ENCODE measurements at places on chromosomes 13 and 19.

DNA sequence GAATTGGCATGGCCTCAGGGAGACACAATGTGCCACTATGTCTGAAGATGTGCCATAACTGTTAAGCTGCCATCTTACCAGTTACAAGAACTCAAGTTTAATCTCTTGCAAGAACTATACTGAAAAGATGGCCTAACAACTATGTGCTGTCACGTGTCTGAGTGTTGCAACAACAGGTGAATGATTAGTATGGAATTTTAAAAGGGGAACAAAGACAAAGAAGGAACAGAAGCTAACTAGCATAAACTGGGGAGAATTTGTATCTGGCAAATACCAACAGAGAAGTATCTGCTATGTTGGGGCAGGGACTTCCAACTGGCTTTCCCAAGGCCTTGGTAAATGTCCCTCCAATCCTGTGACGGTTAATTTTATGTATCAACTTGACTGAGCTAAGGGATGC is 11.5 kb upstream of the ACOD1 start:
- DNase-seq, result no peak
- no peaks in the 10 kb centered on the region for H3K4me1 ChIP-seq
- no peak overlapping the region for H3K4me3 ChIP-seq
- no peaks in the 10 kb centered on the region for H3K27me3 ChIP-seq

DNA sequence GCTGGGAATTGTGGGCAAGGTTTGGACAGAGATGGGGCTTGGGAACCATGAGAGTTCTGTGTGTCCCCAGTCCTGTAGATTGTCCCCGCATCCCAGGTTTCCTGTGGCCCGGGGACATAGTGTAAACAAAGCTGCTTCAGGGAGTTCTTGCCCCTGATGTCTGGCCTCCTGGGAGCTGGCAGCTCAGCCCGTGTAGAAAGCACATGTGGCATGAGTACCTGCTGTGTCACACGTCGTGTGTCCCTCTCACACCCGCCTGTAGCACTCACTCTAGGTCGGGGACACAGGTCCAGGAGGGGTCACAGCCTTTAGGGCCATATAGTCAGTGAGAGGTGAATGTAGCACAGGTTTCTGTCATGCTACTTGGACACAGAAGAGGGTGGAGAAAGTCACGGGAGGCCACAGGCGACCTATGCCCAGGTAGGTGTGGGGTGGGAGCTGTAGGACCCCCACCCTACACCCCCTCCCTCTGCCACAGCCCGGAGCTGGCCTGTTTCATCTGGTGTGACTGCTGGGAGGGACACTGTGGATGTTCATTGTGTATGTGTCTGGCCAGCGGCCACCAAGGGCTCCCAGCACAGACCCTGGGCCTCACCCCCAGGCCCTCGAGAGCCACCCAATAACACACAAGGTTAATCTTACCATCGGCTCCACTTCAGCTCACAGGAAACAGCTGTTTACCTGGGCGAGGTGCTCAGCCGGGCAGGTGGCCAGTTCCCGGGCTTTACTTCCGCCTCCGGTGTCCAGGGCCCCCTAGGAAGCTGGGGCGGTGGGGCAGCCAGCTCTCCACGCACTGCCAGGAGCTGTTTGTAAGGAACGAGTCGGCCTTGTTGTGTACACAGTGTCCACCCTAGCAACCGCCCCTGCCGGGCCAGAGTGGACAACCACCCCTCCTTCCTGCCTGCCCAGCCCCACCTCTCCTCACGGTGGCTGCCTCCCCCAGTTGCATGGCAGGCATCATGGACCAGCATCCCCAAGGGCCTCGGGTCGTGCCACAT is 49.7 kb downstream of the COMP start:
- DNase-seq, result no peak
- H3K36me3 ChIP-seq, result no peaks in the 10 kb centered on the region
- no peaks in the 10 kb centered on the region for H3K4me1 ChIP-seq
- no peak overlapping the region for H3K4me3 ChIP-seq
- H3K27me3 ChIP-seq, result no peaks in the 10 kb centered on the region

- H3K4me3 ChIP-seq, result peak overlapping the region; percentile 10
- H3K27ac ChIP-seq, result no peak overlapping the region
- H3K36me3 ChIP-seq, result no peaks in the 10 kb centered on the region
- DNase-seq, result peak; percentile 34
- no peaks in the 10 kb centered on the region for H3K4me1 ChIP-seq
- no peaks in the 10 kb centered on the region for H3K27me3 ChIP-seq
These were observed 157.2 kb downstream of the TM9SF2 start for GRCh38 chr13:99658261-99658991.

DNA sequence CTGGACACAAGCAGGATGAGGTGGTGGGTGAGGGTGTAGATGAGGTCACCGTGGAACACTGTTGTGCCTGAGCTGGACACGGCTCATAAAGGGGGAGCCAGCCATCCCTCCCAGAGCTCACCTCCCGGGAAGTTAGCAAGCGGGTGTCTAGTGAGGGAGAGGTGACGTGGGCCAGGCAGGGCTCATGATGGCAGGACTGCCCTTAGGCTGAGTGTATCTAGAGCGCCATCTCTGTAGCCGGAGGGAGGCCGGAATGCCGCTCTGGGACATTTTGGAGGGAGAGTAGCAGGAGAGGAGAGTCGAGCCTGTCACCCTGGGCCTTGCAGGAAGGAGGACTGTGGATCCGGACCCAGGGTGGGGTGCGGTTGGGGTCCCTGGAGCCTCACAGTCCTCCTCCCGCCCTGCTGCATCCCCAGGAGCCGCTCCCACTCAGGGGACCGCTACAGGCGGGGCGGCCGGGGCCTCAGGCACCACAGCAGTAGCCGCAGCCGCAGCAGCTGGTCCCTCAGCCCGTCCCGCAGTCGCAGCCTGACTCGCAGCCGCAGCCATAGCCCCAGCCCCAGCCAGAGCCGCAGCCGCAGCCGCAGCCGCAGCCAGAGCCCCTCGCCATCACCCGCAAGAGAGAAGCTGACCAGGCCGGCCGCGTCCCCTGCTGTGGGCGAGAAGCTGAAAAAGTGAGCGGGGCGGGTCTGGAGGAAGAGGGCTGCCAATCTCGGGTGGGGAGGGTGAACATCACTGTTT is 9.2 kb downstream of the ZNF296 start:
- H3K4me3 ChIP-seq, result no peak overlapping the region
- no peak for DNase-seq
- no peaks in the 10 kb centered on the region for H3K27me3 ChIP-seq
- no peaks in the 10 kb centered on the region for H3K36me3 ChIP-seq

GRCh38 chr13:98917116-98917515 is 60.7 kb downstream of the DOCK9 start:
- H3K27me3 ChIP-seq, result no peaks in the 10 kb centered on the region
- H3K4me3 ChIP-seq, result no peak overlapping the region
- DNase-seq, result no peak
- no peaks in the 10 kb centered on the region for H3K36me3 ChIP-seq
- H3K27ac ChIP-seq, result no peak overlapping the region
- H3K4me1 ChIP-seq, result peaks cover 35% of the 10 kb centered on the region

- peaks cover 52% of the 10 kb centered on the region for H3K36me3 ChIP-seq
- no peaks in the 10 kb centered on the region for H3K27me3 ChIP-seq
- H3K27ac ChIP-seq, result peak overlapping the region; percentile 95
- no peak overlapping the region for H3K4me3 ChIP-seq
These were observed 7.5 kb downstream of the RPS9 start for GRCh38 chr19:54207983-54208783.

DNA sequence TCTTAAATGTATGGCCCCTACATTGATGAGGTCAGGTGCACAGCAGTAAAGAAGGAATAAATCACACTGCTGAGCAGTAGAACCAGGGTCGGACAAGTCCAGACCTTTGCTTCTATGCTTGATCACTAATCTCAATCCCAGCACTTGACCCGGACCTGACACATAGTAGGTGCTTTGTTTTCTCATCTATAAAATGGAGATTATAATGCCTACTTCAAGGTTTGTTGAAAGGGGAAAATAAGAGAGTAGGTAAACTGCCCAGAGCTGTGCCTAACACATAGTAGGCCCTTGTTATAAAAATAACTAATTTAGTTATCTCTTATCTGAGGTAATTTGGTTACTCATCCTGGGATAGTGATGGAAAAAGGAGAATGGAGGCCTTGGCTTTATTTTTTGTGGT is 125.0 kb downstream of the RXFP2 start:
- H3K4me3 ChIP-seq, result no peak overlapping the region
- H3K27me3 ChIP-seq, result peaks cover 3% of the 10 kb centered on the region
- no peak overlapping the region for H3K27ac ChIP-seq
- H3K36me3 ChIP-seq, result no peaks in the 10 kb centered on the region
- DNase-seq, result no peak
- H3K4me1 ChIP-seq, result no peaks in the 10 kb centered on the region
